ENCODE measurements at places on chromosomes 6 and 20. TPM values are rescaled to one million over a fixed set of nuclear protein-coding genes. Genes with fewer than 3 reads are reported as not detected.

The KCNK16 gene
- not detected for polyA plus RNA-seq

DNA sequence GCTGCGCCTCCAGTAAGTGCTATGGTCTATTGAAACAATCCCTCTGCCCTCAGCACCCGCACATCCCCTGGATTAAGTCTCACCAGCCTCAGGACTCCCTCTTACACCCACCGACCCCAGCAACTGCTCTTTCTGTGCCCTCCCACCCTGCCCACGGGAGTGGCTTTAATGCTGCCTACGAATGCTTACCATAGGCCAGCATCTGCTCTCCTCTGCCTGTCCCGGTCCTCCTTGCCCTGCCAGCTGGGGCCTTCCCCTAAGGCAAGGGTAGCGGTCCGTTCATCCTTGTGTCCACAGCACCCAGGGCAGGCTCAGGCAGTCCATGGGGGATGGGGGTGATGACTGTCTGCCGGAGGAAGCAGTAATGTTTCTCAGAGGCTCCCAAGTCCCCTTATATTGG is 4.1 kb downstream of the EBF4 start:
- no peak for DNase-seq

The RNF39 gene
- polyA plus RNA-seq = 0.75 TPM

The AKAP12 gene
- 105 TPM for polyA plus RNA-seq

DNA sequence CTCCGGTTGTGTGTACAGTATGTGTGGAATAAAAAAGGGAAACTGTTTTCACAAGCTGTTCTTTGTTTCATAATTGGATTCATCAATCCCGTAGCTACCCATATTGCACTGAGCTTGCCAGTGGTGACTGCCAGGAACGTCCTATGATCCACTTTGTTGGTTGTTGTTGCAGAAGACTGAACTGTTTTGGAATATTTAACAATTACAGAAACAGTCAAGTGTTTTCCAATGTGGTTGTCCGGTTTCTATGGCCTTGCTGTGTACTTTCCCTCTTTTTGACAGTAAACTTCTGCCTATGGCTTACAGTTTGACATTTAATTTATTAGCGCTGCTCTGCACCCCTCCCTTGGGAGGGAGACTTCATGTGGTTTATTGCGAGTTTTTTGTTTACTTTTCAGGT is 141.2 kb downstream of the DTNBP1 start:
- DNase-seq = no peak

DNA sequence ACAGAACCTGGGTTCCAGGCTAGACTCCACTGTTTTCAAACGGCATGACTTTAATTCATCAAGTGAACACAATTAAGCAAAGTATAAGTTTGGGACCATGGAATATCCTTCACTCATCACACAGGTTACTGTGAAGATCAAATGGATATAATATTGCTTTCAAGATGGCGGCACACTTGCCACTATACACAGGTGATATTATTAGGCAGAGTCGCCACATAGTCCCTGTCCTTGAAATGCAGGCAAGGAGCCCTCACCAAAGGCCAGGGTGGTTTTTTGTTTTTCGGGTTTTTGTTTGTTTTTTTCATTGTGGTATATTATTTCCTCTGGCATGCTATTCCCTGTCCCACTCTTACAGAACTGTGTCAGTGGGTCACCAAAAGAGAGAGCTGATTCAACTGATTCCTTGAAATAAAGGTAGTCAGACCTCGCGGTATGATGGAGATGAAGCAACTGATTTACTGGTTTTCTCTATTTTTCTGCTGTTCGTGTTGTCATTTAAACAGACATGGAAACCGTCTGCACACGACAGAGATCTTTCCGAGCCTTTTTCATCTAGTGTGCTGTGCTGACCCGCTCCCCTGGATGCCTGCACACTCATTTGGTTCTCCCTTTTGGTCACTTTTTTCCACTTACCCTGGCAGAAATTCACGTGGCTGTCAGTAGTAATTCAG is 29.7 kb downstream of the MYB start:
- no peak for DNase-seq

DNA sequence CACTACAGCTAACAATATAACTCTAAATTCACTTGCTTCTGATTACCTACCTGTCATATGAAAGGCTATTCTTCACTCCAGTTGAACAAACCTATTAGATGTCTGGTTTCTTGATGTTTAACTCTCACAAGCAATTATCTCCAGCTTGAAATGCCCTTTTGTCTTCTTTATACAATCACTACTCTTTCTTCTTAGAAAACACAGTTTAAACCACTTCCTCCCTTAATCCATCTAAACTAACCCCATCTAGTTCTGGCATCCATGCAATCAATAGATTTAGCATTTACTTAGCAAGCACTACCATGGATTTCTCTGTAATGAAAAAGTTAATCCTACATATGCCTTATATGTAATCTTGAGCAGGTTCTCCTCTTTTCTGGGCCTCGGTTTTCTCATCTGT is 127.3 kb downstream of the ATXN1 start:
- DNase-seq = no peak

DNA sequence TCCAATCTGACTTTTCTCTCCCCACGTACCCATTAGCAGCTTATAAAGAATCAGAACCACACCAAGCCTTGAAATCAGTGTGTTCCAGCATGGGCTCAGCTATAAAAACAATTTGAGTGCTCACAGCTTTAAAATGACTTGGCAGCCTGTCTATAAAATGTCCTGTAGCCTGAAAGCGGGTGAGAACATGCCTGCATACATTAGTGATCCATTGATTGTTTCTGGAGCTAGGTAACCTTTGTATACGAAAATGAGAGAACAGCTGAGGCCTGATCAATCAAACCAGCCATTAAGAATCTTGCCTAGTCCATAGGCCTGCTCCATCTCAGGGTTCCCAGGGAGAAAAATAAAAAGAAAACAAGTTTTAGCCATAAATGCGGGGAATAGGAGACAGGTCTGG is 245.8 kb upstream of the SULF2 start:
- DNase-seq = no peak

The MDFI gene
- polyA plus RNA-seq = 41.3 TPM

- no peak for DNase-seq
Measured at GRCh38 chr20:15658295-15658694, 915.0 kb downstream of the KIF16B start.

DNA sequence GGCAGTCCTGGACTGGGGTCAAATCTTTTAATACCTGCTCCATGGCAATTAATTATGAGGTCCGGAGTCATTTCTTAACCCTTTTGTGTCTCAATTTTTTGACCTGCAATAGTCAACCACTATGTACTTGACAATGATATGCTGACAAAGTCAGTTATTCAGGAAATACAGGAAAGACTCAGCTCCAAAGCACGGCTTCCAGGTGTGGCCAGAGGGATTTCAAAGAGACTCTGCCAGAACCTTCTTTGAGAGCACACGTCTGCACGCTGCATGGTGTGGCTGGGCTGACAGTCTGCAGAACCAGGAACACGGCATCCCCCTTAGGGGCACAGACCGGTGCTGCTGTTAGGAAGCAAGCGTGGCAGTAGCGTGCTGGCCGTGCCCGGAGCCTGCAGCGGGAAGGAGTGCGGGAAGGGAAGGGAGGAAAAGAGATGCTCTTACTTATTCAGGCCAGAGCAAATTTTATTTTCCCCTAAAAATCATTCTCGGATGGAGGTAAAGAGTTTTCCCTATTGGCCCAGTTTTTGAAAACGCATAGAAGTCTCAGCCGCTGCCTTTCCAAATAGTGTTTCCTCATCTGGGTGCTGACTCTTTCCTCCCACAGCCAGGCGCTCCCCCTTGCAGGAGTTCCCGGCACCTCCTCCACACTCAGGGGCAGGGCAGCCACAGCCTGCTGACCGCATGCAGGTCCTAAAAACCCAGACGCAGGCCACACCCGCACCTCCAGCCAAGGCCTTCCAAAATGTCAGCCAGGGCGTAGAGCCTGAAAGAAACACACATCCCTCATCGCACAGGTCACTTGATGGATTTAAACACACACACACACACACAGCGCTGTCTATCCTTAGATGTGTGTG is 187.4 kb upstream of the SNX9 start:
- no peak for DNase-seq

The LY6G6C gene
- 0.62 TPM for polyA plus RNA-seq

The NKAPL gene
- 1.1 TPM for polyA plus RNA-seq

DNA sequence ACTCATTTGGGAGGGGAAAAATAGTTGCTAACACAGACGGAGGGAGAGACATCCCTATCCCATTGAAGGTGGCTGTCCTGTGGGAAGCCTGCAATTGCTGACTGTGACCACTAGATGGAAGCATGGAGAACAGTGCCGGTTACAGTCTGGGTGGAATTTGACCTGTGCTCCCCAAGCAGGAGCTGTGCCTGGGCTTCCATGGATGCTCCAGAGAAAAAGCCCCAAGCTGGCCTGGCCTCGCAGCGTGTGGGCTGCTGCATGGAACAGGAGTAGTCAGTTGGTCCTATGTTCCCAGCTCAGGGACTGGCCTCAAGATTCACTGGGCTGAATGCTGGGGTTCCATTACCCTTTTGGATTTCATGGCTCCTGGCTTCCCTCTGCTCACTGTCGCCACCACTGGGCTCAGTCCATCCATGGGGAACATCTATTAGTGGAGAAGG is 116.3 kb upstream of the CHD6 start:
- no peak for DNase-seq

GRCh38 chr6:46051962-46052361 is 36.3 kb upstream of the CLIC5 start:
- DNase-seq = no peak

DNA sequence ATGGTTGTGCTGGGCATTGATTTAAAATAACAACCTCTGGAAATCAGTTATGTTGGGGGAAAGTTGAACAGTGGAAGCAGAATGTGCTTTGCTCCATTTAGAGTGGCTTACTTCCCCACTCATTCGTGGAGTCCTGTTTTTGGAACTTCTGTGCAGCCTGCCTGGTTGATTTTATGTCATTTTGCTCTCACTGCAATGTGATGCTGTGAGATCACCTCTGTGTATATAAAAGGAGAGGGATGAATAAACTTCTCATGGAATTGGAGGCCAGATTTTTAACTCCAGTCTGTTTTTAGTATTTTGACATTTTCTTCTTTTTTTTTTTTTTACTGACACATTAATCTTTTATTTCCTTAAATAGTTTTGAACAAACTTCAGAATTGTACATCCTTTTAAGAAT is 139.0 kb downstream of the FNDC1 start:
- no peak for DNase-seq

The OPRM1 gene
- polyA plus RNA-seq = 0.05 TPM

DNA sequence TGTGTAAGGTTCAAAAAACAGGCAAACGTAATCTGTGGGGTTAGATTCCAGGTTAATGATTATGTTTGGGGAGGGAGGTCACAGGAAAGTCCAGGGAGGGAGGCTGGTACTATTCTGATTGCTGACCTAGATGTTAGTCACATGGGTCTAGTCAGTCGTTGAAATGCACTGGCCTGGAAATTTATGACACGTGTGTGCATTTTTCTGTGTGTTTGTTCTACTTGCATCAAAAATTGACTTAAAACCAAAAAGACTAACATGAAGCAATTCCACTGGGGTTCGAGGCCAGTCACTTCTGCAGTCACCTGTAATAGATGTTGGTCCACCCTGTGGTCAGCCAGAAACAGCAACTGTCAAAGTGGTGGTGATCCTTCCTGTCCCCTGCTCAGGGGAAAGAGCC is 104.2 kb upstream of the MLN start:
- DNase-seq = no peak

DNA sequence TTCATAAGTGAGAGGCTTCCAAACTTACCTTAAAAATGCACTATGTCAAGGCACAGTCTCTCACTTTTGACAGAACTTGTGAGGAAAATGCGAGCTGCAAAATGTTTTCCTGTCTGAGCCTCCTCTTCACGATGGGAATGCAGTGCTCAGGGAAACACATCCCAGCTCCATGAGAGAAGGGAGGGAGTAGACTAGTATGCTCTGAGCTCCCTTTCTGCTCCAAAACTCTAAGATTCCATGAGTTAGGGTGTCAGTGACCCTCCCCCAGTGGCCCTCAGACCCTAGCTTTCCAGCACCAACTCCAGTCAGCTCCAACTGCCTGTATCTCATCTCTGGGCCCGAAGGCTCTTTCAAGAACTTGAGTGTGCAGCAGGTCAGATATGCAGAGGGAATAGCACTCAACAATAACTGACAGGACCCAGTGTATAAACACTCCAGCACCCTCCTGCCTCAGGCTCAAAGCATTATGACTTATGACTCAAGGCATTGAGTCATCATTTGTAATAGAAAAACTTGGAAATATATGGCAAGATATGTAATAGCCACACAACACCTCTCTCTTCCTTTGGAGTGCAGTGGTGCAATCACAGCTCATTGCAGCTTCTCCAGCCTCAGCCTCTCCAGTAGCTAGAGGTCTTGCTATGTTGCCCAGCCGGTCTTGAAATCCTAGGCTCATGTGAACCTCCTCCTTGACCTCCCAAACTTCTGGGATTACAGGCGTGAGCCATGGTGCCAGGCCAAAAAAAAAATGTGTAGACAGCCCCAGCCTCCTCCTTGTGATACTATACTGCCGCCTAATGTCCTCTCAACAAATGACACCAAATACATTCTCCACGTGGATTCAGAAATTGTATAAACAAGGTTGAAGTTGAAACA is 16.7 kb upstream of the ENTPD6 start:
- DNase-seq = no peak

The ZFAND3 gene
- 84.0 TPM for polyA plus RNA-seq
